PC-3 (cell line): ENCODE measurements at places on chromosomes 4 and X. TPM values are rescaled to one million over a fixed set of nuclear protein-coding genes. Genes with fewer than 3 reads are reported as not detected.

DNA sequence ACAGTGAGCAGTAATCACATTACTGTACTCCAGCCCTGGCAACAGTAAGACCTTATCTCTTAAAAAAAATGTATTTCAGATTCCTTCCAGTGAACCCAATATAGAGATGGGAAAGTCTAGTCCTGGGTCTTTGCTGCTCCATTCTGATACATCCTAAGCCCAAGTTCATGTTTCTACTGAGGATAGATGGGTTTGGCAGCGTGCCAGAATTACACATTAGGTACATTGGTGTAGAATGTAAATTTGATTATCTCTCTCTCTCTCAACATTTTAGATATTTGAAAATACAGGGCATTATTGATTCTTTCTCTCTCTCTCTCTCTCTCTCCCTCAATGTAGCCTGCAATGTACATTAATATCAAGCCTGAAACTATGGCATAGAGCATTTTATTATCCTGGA is 43.5 kb upstream of the ZNF330 start:
- H3K27ac ChIP-seq, result no peak overlapping the region
- H3K36me3 ChIP-seq, result no peaks in the 10 kb centered on the region
- no peak overlapping the region for H3K4me3 ChIP-seq

The SAGE1 gene
- not detected in 2 replicates for total RNA-seq

The GUCY1A1 gene
- total RNA-seq, result 9.2 and 9.3 TPM in 2 replicates

DNA sequence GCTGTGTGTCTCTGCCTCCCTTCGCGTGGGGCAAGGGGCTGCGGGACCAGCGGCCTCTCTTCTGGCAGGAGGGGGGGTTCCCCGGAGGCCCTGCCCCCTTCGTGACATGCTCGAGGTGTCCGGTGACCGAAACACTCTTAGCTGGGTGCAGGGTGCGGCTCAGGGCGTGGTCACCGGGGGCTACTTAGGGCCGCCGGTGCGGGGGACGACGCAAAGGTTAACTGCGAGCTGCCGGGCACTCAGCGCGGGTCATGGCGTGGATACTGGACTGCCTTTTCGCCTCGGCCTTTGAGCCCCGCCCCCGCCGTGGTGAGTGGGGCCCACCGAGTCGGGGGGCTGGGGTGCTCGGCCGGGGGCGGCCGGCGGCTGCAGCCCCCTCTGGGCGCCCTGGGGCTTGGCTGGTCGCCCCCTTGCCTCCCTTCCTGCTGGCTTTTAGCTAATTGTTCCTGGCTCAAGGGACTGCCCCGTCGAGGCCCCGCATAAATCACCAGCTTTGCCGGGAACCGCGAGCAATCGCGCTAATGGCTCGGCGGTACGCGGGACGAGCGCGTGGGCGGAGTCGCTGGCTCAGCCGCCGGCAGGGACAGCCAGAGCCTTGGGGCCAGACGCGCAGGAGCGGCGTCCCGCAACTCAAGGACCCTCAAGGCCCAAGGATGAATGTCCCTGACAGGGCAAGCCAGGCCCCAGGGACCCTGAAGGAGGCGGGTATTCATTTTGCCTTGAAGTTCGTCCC is at the start of gene ARHGAP36:
TSS of gene ARHGAP36 (plus strand) at position 211 of the 733 bp plus-strand sequence. CDS start 23,320 bp downstream, outside the sequence.
- no peaks in the 10 kb centered on the region for H3K4me1 ChIP-seq
- H3K27ac ChIP-seq, result no peak within 1 kb of the TSS
- no peaks in the 10 kb centered on the region for H3K27me3 ChIP-seq
- H3K36me3 ChIP-seq, result no peaks in the 10 kb centered on the region

The NXF2 gene
- not detected in 2 replicates for total RNA-seq
